ENCODE measurements at places on chromosomes 5 and 9.
A peak's percentile ranks its signal among the peaks of the same experiment; 100 is the strongest.

GRCh38 chr5:171484460-171484899 lies 65.0 kb downstream of the FGF18 start:
- DNase-seq: no peak

GRCh38 chr5:89435347-89435746 lies 552.4 kb upstream of the MEF2C start:
- no peak for DNase-seq

DNA sequence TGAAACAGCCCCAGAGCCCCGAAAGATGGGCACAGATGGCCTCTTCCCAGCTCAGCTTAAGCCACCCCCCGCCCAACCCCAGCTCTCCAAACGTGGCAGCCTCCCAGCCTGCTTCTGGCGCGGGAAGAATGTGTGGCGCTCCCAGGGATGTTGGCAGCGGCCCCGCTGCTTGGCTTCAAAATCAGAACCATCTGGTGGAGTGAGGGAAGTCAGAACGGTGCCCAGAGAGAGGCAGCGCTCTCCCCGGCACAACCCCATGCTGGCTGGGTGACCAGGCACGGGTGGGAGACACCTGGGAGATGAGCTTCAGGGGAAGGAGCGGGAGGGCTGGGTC lies 72.7 kb upstream of the ORM1 start:
- no peak for DNase-seq

DNA sequence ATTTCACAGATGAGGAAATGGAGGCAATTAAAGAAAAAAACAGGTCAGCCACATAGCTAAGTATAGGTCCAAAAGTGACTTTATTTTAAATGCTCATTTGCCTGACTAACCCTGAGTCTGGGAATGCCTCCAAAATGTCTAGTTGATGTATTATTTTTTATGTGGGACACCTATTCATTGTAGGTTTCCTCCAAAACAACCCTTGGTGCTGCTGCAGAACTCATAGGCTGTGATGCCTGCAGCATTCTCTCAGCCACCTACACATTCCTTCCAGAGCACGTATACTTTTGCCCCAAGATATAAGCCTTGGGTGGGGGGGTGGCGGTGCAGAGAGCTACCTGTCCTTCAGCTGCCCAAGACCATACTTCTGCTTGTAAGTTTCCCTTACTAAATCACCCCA lies 77.4 kb downstream of the MSX2 start:
- no peak for DNase-seq

DNA sequence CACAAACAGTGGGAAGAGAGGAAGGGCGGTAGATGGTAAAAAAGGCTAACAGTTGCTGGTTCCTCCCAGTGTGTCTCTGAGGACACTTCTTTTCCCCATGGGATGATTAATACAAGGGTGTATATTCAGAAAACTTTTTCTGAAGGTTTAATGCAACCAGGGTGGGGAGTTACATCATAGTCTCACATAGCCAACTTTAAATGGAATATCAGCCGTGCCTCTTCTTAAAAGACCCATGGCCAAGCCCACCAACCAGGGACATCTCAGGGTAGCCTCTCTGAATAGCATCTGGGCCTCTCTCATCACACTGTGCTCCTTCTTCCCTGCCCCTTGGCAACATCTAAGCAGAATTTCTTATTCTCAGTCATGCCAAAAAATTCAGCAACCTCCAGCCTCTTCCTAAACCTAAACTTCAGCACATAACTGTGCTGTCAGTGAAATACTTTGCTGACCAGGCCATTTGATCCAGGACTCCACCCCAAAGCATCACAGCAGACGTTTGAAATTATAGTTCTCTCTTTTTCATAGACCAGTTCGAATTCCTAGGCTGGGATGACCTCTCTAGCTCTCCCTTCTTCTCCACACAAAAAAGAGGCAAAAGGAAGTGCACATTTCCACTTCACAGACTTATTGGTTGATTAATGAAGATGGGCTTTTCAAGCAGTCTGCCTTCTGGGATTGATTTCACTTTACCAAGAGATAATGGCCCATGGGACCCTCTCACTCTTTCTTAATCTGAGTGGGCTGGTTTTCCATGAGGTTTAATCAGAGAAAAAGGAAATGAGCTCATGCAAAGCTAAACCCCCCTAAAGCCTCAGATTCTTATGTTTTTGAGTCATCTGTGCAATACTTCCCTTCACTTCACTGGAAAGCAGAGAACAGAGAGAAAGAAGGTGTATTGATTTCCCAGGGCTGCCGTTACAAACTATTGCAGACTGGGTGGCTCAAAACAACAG lies 85.1 kb upstream of the RAI14 start:
- no peak for DNase-seq

GRCh38 chr9:126647585-126648411 lies 34.1 kb downstream of the LMX1B start:
- no peak for DNase-seq

GRCh38 chr5:64273276-64273675 lies 107.6 kb downstream of the RNF180 start:
- DNase-seq: no peak

DNA sequence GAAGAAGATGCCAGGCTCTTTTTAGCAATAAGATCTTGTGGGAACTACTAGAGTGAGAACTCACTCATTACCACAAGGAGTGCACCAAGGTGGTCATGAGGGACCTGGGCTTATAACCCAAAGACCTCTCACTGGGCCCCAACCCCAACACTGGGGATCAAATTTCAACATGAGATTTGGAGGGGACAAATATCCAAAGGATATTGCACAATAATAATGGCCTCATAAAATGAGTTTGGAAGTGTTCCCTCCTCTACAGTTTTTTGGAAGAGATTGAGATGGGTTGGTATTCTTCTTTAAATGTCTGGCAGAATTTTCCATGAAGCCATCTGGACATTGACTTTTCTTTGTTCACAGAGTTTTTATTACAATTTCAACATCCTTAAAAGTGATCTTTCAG lies 38.0 kb upstream of the FAM120A start:
- no peak for DNase-seq

DNA sequence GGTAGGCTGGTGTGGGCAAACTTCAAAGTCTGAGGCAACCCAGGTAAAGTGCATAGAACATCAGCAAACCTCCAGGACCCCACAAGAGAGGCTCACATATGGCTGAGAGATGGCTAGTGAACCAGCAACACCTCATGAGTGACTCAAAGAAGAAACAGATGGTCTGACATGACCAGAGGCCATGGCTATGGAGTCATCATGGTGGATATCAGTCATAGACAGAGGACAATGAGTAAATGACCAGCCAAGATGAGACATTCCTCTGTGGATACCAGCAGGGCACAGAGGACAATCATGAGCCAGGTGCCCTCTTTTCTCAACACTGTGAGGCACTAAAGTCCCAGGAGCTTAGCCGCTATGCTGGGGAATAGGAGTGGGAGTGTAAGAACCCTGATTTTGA lies 180.8 kb downstream of the RASEF start:
- no peak for DNase-seq

- peak; percentile 68 for DNase-seq
These were observed 14.3 kb downstream of the IRF1 start for GRCh38 chr5:132475987-132476875.

DNA sequence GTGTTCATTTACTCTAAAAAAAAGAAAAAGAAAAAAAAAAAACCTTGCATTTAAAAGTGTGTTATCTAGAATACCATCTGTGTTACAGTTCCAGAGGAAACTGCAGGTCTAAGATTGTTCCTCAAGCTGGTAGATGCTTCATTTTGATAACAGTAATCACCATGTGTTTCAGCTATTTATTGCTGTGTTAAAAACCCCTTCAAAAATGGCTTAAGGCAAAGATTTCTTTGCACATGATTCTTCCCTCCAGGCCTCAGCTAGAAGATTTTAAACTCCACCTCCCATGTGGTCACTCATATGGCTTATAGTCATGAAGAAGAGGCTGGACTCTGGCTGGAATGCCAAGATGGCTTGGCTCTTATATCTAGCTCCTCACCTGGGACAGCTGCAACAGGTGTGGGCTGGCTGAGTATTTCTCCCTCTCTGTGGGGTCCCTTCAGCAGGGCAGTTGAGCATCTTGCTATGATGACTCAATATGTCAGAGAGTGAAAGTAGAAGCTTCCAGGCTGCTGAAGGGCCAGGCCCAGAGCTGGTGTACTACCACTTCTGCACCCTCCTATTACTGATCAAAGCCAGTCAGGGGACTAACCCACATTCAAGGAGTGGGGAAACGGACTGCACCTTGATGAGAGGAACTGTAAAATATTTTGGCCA lies 920.4 kb upstream of the DMAC1 start:
- no peak for DNase-seq

DNA sequence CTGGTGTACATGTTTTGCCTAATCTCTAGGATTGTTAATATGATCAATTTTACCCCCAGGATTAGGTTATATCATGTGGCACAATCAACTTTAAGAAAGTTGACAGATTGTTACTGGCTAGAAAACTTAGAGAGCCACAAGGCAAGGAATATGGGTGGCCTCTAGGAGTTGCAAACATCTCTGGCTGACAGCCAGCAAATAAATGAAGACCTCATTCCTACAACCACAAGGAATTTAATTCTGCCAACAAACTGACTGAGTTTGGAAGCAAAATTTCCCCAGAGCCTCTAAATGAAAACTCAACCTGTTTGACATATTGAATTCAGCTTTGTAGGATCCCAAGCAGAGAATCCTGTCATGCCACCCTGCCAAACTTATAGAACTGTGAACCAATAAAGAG lies 196.4 kb upstream of the PTGER4 start:
- DNase-seq: no peak

GRCh38 chr5:26121338-26121737 lies 917.0 kb downstream of the CDH9 start:
- DNase-seq: no peak

Data from spleen (tissue), 13 donors.